ENCODE measurements at places on chromosomes 7 and 10.
A peak's percentile ranks its signal among the peaks of the same experiment; 100 is the strongest.

- no peak for DNase-seq
Observed at GRCh38 chr10:15150563-15150962, 17.9 kb downstream of the NMT2 start.

GRCh38 chr10:86392723-86393094, 26.1 kb upstream of the GRID1 start:
- DNase-seq: no peak

- DNase-seq: no peak
Observed at GRCh38 chr7:34471844-34472243, 186.2 kb upstream of the NPSR1 start.

DNA sequence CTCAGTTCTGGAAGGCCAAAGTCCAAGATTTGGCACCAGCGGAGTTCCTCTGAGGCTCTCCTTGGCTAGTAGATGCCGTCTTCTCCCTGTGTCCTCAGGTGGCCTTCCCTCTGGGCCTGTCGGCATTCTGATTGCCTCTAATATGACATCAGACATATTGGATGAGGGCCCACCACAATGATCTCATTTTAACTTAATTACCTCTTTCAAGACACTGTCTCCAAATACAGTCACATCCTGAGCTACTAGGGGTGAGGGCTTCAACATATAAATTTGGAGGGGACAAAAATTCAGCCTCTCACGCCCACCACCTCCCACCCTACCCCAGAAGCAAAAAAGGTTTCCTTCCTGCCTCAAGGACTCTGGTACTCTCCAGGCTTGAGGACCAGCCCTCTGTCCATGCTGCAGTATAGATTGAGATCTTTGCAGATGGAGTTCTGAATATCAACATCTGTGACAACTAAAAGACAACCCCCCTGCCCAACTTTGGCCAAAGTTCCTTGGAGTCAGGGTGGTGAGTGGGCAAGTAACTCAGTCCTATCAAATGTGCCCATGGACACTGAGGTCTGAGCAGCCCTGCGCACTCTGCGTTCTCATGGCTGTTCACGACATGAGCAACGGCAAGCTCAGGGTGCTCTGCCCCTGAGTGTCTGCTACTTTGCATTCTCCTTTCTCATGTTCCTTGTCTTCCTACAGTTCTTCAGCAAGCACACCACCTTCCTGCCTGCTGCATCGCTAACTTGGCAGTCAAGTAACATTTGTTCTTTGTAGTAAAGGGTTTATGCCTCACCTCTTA, 11.5 kb downstream of the TMEM176B start:
- DNase-seq: no peak

DNA sequence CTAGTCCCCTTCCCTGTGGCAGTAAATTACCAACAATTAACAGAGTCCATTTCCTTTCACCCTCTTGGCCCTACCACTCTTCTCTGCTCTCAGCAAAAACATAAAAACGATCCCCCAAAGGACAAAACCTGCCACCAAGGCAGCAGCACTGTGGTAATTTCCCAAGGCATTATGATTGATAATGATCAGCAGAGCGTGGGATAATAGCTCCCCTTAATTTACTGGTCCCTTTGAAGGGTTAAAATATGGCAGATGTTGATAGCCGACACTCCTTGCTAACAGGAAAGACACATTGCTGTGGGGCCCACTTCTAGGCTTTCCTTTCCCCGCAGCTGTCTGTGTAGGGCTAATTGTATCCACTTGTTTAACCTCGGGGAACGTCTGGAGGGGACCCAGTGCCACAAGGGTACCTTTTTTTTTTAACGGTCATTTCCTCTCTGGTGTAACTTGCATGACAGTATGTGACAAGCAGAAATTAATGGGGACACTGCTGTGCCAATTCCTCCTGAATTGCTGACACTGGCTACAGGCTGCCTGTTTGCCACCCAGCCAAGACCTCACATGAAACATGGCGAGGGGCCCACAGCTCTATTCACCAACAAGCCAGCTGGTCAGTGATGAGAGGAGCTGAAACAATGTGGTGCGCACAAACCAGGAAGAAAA, 81.3 kb downstream of the CDK6 start:
- peak; percentile 65 for DNase-seq

DNA sequence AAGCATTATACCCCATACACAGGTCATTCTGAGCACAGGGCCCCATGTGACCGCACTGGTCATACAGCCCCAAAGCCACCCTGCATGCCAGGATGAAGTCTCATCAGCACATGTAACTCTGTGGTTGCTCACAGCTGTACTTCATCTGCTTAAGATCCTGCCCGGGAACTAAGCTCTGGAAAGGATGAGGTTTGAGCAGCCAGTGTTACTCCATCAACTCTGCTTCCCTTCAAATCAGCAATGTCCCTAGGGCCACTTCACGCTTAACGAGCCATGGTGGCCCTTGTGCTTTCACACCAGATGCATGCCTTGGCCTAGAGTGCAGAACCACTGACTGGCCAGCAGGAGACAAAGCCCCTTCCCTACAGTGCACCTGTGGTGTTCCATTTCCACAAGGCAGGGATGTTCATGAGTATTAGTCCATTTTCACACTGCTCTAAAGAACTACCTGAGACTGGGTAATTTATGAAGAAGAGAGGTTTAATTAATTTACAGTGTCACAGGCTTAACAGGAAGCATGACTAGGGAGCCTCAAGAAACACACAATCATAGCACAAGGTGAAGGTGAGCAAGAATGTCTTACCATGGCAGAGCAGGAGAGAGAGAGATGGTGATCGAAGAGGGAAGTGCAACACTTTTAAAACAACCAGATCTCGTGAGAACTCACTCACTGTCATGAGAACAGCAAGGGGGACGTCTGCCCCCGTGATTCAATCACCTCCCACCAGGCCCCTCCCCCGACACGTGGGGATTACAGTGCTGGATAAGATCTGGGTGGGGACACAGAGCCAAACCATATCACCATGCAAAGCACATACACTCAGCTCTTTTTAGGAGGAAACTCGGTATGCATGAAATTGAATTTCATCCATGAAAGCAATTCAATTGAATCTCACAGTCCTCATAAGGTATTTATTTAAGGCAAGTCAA, 149.0 kb upstream of the CDCA7L start:
- DNase-seq: no peak

- DNase-seq: no peak
Observed at GRCh38 chr10:65559369-65559768, 1366.5 kb upstream of the LRRTM3 start.

- DNase-seq: no peak
Observed at GRCh38 chr10:121240011-121240410, 358.2 kb downstream of the FGFR2 start.

DNA sequence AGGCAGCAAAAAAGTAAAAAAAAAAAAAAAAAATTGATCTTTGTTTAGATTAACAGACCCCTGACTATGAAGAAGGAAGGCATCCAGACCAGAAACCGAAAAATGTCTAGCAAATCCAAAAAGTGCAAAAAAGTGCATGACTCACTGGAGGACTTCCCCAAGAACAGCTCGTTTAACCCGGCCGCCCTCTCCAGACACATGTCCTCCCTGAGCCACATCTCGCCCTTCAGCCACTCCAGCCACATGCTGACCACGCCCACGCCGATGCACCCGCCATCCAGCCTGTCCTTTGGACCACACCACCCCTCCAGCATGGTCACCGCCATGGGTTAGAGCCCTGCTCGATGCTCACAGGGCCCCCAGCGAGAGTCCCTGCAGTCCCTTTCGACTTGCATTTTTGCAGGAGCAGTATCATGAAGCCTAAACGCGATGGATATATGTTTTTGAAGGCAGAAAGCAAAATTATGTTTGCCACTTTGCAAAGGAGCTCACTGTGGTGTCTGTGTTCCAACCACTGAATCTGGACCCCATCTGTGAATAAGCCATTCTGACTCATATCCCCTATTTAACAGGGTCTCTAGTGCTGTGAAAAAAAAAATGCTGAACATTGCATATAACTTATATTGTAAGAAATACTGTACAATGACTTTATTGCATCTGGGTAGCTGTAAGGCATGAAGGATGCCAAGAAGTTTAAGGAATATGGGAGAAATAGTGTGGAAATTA, 19.4 kb downstream of the GATA3 start:
- no peak for DNase-seq

- DNase-seq: no peak
Observed at GRCh38 chr10:27680006-27680557, 65.5 kb downstream of the MKX start.

DNA sequence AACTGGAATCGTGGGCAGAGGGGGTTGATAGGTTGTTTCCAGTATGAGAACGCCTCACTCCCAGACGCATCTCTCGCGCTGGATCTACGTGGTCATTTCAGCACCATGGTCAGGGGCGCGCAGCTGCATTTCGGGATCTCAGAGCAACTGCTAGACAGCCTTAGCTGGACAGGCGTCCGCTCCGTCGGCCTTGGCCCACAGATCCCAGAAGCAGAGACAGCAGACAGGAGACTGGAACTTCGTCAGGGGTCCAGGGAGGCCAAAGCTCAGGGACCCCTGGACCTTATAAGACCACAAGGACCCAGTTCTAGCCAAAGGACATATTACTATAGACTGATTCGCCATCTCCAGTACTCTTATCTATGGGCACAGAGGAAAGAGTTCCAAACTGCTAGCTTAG, 5.3 kb downstream of the NEUROG3 start:
- no peak for DNase-seq

DNA sequence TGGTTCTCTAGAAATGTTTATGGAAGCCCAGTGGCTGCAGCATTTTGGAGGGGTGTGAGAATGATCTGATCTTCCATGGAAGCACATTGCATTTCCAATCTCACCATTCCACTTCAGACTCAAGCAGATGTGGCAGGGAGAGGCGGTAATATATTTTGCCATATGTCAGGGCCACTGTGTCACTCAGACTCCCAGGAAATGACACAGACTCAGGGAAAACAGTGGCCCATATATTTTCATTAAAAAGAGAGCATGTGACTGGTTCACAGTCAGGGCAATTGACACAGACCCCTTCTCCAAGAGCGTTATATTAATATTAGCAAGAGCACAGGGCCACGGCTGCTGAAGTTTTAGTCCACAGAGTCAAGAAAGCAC, 149.3 kb upstream of the NRP1 start:
- DNase-seq: peak; percentile 50

DNA sequence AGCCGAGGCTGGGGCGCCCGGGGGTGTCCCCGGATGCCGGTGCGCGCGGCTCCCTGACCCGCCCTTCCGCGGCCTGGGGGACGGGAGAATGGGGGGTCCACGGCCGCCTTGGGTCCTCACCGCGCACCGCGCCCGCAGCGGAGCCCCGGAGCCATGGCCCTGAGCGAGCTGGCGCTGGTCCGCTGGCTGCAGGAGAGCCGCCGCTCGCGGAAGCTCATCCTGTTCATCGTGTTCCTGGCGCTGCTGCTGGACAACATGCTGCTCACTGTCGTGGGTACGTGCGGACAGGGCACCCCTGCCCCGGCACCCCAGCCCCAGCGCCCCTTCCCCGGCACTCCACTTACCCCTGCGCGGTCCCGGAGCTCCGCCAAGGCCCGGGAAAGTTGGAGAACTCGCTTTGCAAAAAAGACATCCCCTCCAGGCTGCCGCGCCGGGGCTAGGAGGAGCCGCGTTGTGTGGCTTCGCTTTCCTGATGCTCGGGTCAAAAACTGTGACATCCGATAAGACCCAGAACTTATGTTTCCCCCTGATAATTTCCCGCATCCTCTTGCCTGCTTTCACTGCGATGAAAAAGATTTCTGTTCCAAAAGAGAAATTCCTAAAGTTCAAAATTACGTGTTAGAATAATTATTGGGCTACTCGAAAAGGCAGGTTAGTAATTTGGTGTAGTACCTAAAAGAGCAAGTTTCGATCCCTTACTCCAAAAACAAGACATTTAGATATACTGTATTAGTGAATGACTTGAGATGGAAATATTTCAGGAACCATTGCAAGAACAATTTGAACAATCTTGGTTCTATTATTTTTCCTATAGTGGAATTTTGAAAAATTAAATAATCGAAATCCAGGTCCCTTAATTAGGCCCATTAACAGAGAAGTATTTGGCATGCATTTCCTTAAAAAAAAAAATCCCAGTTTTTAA, 888 bp downstream of the SLC18A2 start:
- DNase-seq: no peak

DNA sequence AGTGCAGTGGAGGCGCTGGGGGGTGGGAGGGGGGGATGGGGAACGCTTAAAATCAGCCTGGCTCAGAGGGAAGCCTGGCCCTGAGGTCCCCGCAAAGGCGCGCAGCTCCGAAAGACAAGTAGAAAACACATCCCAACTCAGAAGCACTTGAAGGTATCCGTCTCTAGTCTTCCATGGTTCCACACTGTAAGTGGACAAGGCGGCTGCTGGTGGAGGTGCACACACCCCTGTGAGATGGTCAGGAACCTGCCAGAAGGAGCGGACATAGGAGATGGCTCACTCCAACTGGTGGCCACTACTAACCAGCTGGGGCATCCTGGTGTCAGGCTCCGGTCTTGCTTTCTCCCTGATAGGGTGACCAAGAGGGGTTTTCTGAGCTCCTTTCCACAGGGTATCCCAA, 41.7 kb downstream of the CTBP2 start:
- no peak for DNase-seq

DNA sequence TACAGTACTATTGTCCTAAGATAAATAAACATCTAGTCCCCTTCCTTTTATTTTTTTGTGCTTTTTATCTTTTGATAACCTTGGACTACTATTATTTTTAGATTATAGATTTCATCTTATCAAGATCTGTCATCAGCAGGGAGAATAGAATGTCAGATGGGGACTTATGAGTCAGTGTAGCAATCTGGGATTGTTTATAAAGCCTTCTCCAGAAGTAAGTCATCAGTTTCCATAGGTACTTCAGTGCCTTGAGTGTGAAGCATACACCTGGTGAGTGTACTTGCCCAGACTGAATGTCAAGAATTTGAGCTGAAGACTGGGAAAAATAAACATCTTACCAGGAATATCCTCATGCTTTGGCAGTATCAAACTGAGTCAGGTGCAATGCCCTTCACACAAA, 2.1 kb downstream of the CASD1 start:
- no peak for DNase-seq

- DNase-seq: no peak
Observed at GRCh38 chr10:43965033-43965917, 316.6 kb upstream of the ZNF32 start.

GRCh38 chr7:14321947-14322346, 332.5 kb upstream of the ETV1 start:
- DNase-seq: no peak

- DNase-seq: no peak
Observed at GRCh38 chr10:66550351-66550750, 375.5 kb upstream of the LRRTM3 start.

- DNase-seq: no peak
Observed at GRCh38 chr10:14667781-14668180, 106.9 kb downstream of the FAM107B start.

DNA sequence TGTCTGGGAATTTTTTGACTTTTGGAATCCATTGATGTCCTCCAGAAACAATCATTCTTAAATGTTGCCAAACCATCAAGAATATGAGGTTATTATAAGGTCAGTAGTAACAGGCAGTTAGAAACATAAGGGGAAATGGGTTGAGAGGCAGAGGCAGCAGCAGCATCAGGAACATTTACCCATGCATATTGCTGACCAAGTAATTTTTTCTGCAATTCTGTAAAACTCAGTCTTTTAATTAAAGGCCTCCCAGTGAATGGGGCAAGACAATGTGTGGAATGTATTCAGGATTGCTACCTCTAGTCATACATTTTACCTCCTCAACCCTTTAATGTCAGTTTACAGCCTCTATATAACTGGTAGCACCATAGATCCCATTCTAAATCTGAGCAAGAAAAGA, 66.5 kb upstream of the SKAP2 start:
- DNase-seq: no peak

- DNase-seq: no peak
Observed at GRCh38 chr7:43742692-43743091, 13.4 kb upstream of the COA1 start.

All from NCI-H1417 treated with DMSO at 0.1 percent for 48 hours (cell line).